ENCODE measurements at places on chromosomes 11 and 22. TPM values are rescaled to one million over a fixed set of nuclear protein-coding genes. Genes with fewer than 3 reads are reported as not detected.

NXPE4 gene
- total RNA-seq: not detected

APOBEC3H gene
- not detected for total RNA-seq

ABCC8 gene
- not detected for total RNA-seq

SLC25A18 gene
- 2.2 TPM for total RNA-seq

PHLDA2 gene
- total RNA-seq: 8.1 TPM

GLB1L2 gene
- total RNA-seq: 5.0 TPM

RANGAP1 gene
- 71.5 TPM for total RNA-seq

PGR gene
- total RNA-seq: not detected

KRTAP5-9 gene
- total RNA-seq: 0.80 TPM

GGTLC2 gene
- not detected for total RNA-seq

VPREB3 gene
- total RNA-seq: not detected

FEN1 gene
- 22.0 TPM for total RNA-seq

RIBC2 gene
- total RNA-seq: 0.54 TPM

TCN1 gene
- total RNA-seq: not detected

CLDN5 gene
- total RNA-seq: 108 TPM

NOX4 gene
- 11.5 TPM for total RNA-seq

OR5AL1 gene
- total RNA-seq: not detected

DNA sequence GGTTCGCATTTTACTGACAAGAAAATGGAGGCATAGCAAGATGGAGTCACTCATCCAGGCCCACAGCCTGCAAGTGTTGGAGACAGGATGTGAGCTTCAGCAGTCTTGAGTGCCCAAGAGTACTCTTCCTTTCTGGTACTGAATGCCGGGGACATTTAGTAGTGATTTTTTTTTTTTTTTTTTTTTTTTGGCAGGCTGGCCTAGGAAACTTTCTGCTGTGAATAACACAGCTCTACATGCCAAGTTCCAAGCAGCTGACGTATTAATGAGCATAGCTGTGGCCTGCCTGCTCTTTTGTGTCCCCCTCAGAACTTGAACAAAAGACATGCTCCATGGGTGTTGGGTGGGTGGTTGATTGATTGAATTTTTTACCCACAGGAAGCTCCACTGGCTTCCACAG is 195.5 kb upstream of the CADM1 start:
- no peak for DNase-seq

DNA sequence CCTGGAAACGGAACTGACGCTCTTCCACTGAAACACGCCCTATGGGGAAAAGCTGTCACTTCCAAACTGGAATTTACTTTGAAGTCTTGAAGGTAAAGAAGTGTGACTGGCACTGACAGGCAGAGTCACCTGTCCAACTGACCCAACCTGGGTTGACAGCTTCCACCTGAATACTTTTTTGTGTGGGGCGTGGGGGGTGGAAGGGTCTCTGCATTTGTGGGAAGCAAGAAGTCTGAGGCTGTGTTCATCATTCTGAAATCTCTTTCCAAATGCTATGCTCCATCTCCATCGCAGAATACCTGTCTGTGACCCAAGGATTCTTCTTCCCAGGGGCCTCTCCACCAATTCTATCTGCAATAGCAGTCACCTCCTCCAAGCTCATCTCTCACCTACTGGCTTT is 7.8 kb downstream of the IFT27 start:
- DNase-seq: no peak

- DNase-seq: peak; percentile 29
These were observed 758 bp downstream of the GALNT18 start for GRCh38 chr11:11620921-11621572.

DNA sequence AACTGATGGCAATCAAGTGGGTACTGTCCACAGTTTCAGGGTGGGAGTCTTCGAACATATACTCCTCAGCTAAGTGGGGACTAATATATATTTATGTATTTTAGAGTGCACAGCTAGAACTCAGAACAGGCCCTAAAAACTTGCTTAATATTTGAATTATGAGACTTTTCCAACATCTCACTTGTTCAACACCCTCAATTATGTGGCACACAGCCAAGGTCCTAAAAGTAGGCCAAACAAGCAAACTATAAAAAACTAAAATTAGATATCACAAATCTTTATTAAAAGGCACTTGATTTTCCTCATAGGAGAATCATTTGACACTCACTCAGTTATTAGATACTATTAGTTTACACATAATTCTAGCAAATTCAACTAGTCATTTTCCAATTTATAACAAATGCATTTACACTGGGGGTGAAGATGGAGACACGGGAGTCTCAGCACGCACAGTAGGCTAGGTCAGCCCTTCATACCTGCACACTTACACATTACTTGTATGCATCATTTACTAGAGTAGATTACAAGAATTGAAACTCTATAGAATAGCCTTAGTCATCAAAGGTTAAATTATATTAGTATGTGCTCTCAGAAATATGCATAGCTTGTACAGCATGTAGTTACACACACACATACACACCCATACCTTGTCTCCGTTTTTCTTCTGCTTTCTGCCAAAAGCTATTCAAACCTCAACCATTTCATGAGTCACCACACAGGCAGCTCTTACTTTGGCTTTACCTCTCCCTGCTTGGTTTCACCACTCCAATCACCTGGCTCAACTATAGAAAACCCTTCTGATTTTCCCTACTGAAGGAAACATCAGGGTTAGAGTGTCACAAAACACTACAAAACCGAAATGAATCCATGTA is 171.5 kb downstream of the SBF2 start:
- DNase-seq: no peak

- no peak for DNase-seq
These were observed 8.6 kb upstream of the JAML start for GRCh38 chr11:118233377-118233776.

DNA sequence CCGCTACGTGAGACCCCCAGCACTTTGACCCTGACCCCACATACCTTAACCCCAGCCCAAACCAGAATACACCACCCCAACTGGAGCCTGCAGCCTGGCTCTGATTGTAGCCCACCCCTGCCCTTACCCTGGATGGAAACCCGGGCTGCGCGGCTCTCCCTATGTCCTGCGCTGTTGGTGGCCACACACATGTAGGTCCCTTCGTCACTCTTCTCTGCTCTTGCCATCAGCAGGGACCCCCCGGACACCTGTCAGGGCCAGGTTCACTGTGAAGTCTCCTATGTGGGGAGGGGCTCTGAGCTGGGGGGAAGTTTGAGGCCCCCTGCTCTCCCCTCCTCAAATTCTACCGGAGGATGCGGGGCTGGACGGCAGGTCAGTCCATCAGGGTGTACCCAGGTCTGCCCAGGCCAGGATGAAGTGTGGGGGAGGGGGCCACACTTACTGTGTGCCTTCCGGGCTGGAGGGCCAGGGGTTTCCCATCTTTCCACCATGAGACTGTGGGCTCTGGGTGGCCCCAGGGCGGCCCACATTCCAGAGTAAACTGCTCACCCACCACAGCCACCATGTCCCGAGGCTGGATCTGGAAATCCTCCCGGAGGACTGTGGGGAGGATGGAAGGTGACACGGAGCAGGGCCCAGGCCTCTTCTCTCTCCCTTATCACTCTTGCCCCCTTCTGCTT is 1.5 kb downstream of the ROBO4 start:
- no peak for DNase-seq

DNA sequence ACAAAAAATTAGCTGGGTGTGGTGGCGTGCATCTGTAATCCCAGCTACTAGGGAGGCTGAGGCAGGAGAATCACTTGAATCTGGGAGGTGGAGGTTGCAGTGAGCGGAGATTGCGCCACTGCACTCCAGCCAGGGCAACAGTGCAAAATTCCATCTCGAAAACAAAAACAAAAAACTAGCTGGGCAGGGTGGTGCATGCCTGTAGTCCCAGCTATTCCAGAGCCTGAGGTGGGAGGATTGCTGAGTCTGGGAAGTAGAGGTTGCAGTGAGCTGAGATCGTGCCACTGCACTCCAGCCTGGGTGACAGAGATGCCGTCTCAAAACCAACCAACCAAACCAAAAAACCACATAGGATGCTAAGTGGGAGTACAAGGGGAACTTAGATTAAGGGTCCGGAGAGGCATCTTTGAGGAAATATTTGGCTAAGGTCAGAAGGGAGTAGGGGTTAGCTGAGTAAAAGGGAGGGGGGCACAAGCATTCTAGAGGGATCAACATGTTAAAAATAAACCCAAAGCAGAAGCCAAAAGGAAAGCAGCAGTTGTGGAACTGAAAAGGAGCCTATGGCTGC is 10.2 kb downstream of the PHF5A start:
- no peak for DNase-seq

GRCh38 chr11:63985812-63986155 is 454 bp upstream of the OTUB1 start:
- DNase-seq: no peak

DNA sequence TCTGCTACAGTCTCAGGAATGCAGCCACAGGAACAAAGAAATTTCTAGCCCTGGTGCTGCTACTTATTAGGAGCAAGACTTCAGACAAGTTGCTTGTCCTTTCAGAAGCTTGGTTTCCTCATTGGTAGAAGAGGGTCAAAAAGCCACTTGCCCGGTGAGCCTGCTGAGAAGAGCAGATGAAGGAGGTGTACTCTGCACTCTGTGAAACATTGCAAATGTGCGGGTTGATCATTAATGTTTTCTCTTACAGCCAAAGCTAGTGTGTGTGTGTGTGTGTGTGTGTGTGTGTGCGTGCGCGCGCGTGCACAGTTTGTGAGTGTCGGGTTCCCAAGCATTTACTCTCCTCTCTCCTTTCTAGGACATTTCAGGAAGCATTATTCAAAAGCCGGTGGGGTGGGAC is 86.3 kb upstream of the NNMT start:
- DNase-seq: no peak

DNA sequence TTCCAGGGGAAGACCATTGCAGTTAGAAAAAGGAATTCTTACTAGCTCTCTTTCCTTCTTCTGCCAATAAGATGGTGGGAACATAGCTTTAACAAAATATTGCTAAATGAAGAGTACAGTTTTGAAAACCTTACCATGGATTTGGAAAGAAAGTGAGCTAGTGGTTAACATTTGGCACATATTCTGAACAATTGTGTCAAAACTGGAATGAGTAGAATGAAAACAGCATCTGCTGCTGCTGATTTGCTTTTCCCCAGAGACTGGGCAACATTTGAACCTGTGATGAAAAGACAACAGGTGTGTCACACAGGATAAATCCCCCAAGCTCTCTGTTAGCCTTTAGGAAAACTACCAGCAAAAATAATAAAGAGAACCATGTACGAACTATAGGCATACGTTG is 761.4 kb downstream of the KCNA4 start:
- DNase-seq: no peak

- DNase-seq: no peak
These were observed 107.7 kb downstream of the SNX19 start for GRCh38 chr11:130808541-130808940.

DNA sequence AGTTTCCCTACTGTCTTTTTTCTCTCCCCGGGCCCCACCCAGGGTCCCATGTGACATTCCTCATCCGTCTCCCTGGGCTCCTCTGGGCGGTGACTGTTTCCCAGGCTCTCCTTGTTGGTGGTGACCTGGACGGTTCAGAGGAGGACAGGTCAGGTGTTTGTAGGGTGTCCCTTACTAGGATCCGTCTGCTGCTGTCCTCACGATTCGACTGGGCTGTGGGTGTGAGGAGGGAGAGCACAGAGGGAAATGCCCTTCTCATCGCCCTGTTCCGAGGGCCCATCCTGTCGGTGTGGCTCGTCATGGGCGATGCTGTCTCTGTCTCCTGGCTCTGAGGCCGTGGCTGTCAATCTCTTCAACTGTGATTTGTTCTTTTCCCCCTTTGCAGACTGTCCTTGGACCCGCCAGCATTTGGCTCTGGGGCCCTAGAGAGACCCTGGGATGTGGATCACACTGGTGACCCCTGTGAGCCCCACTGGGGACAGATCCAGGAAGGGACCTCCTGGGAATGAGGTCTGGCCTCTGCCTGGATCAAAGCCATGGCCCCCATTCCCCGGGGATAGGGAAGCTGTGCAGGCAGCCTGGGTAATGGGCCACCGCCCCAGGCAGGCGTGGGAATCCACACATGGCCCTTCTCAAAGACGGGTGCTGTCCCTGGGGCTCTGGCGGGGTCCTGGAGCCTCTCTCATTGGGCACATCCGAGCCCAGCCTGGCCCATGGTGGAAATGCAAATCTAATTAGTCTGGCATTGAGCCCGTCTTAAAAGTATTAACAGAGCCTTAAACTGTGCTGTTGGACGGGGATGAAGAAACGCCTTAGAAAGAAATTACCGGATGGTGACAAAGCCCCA is 46.8 kb upstream of the KCNQ1OT1 start:
- DNase-seq: no peak

DNA sequence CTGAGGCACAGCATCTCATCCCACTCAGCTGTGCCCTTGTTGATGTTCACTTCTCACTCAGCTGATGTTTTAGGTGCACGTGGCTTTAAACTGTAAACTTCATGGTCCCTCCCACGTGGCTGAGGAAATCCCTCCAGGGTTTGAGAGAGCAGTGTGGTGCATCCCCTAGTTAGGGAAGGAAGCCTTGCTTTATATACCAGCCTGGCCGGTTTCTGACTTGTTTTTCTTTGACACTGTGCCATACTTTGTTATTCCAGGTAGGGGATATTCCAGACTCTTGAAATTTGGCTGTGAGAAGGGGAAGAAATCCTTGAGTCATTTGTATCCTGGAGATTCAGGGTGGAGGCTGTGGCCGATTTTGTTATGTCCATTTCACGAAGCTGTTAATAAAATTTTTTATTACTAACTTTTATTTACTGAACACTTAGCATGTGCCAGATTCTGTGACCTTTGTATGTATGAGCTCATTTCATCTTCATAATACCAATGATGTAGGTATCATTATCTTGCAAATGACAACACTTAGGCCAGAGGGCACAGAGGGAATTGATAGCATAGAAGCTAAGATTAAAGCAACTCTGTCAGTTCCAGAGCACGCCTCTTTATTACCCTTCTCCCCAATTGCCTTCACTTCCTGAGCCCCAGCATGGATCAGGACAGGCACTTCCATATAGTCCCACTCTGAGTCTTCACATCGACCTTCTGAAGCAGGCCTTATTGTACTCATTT is 116.6 kb downstream of the NAV2 start:
- DNase-seq: no peak

DNA sequence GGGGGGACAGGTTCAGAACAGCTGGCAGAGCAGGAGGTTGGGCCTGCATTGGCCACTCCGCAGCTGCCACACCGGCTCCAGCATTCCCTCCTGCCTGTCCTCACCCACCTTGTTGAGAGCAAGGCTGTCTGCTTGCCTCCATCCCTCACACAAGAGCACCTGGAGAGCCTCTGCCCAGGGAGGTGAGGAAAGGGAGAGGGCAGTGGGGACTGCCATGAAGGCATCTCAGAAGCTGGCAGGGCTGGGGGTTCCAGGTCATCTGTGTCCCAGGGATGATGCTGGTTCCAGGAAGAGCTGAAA is 27.1 kb downstream of the RSPH14 start:
- no peak for DNase-seq

- DNase-seq: no peak
These were observed 207.9 kb upstream of the ISX start for GRCh38 chr22:34858066-34858465.

- no peak for DNase-seq
These were observed 21.9 kb upstream of the PPP2R1B start for GRCh38 chr11:111788051-111788450.

- no peak for DNase-seq
These were observed 146.5 kb downstream of the TTC17 start for GRCh38 chr11:43505171-43505570.

GRCh38 chr11:93213622-93214021 is 15.8 kb upstream of the SLC36A4 start:
- no peak for DNase-seq

GRCh38 chr11:61056571-61056970 is 45.7 kb upstream of the CD5 start:
- DNase-seq: no peak

GRCh38 chr11:93209466-93209865 is 11.7 kb upstream of the SLC36A4 start:
- no peak for DNase-seq

GRCh38 chr11:81220146-81220895 is 1513.3 kb downstream of the FAM181B start:
- no peak for DNase-seq
